ENCODE measurements at places on chromosomes 16 and 17.

DNA sequence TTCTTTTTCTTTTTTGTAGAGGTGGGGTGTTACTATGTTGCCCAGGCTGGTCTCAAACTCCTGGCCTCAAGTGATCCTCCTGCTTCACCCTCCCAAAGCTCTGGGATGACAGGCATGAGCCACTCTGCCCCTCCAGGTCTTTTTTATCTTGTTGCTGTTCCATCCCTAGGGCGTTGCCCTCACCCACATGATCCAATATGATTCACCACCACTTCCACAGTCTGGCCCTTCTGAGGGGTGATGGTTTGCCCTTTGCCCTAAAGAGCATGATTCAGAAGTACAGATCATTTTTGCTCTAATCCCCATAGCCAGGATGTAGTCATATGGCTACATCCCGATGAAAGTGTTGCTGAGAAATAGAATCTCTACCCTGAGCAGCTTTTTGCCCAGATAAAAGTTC, 18.8 kb downstream of the STX4 start:
- DNase-seq, result no peak

GRCh38 chr17:76261421-76262215, 3.5 kb upstream of the UBALD2 start:
- DNase-seq, result no peak

DNA sequence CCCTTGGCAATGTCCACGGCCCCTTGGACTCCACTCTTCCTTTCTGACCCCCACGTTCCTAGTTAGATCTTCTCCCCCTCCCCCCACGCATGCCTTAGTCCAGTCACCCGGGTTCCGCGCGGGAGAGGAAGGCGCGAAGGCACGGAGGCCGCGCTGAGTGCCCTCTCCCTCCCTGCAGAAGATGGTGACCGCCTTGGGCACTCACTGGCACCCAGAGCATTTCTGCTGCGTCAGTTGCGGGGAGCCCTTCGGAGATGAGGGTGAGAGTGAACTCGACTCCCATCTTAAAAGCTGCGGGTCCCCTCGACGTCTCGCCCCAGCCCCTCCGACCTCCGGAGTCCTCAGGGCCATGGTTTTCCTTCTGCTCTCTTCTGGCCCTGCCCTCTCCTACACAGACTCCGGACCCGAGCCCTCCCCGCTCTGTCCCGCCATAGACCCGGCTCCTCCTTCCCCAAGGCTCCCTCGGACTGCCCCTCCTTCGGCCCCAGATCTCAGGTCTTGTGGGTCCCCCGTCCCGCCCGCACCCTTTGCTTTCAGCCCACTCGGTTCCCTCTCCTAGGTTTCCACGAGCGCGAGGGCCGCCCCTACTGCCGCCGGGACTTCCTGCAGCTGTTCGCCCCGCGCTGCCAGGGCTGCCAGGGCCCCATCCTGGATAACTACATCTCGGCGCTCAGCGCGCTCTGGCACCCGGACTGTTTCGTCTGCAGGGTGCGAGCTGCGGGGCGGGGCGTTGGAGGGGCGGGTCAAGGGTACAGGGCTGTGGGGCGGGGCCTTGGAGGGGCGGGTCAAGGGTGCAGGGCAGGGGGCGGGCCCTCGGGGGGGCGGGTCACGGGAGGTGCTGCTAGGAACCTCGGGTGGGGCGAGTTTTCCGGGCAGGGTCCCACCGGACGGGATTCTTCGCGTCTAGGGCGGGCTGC, 4.6 kb downstream of the TGFB1I1 start:
- no peak for DNase-seq

- DNase-seq, result no peak
These were observed 154.0 kb upstream of the SDK2 start for GRCh38 chr17:73798111-73798748.

GRCh38 chr17:1467898-1468492, 12.0 kb upstream of the CRK start:
- no peak for DNase-seq

- DNase-seq, result no peak
These were observed 1.4 kb downstream of the TRAF4 start for GRCh38 chr17:28744972-28745785.

GRCh38 chr16:69476920-69477443, 52.6 kb downstream of the CYB5B start:
- DNase-seq, result no peak

GRCh38 chr16:51141106-51141505, 10.0 kb downstream of the SALL1 start:
- no peak for DNase-seq

GRCh38 chr16:8642146-8642545, 20.6 kb downstream of the METTL22 start:
- no peak for DNase-seq

- no peak for DNase-seq
These were observed 374.6 kb upstream of the HSBP1 start for GRCh38 chr16:83433201-83433600.

GRCh38 chr17:45977506-45977824, 21.6 kb upstream of the STH start:
- no peak for DNase-seq

DNA sequence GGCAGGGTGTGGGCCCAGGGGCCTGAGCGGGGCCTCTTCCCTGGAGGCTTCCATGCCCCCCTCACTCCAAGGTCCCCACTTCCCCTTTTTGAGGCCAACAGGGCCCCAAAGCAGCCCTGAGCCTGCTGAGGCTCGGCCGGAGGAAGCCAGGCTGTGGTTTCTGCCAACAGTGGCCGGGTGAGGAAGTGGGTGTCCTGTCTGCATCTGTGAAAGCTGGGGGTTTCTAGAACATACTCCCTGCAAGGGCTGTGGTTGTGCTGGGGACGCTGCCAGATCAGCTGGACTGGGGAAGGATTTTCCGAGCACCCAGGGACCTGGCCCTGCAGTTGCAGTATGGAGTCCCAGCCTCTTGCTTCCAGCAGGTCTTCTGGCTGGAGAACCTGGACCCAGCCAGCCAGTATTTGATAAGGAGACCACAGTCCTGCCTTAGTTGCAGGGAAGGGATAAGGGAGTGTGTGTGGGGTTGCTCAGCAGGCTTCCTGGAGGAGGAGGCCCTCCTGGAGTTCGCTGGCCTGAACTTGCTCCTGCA, 15.7 kb downstream of the ADCY7 start:
- DNase-seq, result peak; percentile 92

DNA sequence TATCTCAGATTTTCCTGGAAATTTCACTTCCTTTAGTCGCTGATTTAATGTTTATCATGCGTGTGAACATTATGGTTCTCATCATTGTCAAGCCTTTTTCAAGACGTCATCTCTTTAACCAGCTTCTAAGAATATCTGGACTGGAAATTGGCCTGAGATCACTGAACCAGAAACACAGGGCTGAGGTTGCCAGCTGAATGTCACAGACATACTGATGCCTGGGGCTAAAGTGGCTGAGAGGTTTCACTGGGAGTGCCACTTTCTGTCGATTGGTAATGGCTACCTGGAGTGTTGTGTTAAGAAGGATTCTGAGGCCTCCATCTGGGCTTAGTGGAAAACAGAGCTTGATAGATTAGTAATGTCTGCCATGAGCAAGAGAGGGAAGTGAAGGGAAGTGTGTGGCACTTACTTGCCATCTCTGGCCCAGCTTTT, 54.2 kb downstream of the CRISPLD2 start:
- no peak for DNase-seq

DNA sequence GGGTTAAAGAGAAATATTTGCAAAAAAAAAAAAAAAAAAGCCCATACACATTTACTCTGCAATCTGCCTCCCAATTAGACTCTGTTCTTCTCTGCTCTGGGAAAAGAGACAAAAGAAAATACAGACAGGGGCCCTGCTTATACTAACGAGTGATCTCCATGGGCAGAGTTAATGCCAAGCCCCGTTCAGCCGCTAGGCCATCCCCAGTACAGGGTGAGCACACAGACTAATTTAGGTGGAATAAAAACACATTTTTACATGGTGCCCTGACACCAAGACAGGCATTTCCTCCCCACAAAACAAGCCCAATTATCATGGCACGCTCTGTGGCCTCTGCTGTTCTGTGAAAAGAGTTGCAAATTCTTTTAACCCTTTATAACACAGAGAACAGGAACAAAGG, 356.3 kb upstream of the C16orf82 start:
- no peak for DNase-seq

DNA sequence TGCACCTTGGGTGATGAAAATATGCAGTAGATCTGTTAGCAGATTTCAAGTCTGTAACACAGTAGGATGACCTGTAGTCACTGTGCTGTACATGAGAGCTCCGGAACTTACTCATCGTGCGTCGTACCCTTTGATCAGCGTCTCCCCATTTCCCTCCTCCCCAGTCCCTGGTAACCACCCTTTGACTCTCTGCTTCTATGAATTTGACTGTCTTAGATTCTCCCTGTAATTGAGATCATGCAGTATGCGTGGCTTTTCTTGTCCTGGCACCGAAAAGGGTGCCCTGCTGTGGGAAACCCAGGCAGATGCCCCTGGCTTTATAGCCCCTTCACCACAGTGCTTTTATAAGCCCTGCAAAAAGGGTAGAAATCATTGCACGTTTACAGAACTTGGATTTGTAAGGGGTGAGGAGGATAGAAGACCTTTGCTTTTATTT, 20.5 kb downstream of the CLEC16A start:
- no peak for DNase-seq

DNA sequence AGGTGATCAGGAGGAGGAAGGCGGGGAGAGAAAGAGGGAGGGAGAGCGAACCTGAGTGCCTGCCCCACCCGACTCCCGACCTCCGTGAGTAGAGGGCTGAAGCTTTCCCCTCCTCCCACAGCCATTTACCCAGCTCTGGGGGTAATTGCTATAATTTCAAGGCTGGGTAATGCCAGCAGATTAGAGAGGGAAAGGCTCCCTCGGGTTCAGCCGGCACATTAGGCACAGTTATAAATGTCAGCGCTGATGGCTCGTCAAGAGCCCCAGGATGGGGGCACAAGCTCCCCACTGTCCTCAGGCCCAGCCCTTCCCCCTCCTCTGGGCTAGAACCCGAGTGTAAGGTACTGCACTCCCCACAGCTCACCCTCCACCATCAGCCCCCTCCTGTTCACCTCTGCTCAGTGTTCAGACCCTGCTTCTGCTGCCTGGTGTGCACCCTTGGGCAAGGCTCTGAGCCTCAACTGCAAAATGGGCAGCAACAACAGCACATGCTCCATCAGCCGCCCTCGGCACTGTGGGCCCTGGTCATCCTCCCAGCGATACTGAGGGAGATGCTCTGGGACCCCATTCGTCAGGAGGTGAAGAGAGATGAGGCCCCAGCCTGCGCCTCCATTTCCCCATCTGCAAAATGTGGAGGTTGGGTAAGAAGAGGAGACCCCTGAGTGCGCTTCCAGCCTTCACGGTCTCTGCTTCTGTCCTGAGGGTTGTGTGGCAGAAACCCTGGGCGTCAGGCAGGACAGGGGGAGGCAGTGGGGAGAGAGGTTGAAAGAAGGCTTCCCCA, 77.2 kb downstream of the NT5M start:
- no peak for DNase-seq

GRCh38 chr16:57380671-57381462, 8.6 kb downstream of the CX3CL1 start:
- no peak for DNase-seq

GRCh38 chr16:30354423-30355143, 525 bp downstream of the CD2BP2 start:
- DNase-seq, result no peak

GRCh38 chr16:66146798-66147197, 219.7 kb upstream of the CDH5 start:
- no peak for DNase-seq

GRCh38 chr17:14454746-14455145, 153.9 kb downstream of the HS3ST3B1 start:
- DNase-seq, result no peak

- no peak for DNase-seq
These were observed 2.3 kb downstream of the TLE7 start for GRCh38 chr16:71439523-71439922.

DNA sequence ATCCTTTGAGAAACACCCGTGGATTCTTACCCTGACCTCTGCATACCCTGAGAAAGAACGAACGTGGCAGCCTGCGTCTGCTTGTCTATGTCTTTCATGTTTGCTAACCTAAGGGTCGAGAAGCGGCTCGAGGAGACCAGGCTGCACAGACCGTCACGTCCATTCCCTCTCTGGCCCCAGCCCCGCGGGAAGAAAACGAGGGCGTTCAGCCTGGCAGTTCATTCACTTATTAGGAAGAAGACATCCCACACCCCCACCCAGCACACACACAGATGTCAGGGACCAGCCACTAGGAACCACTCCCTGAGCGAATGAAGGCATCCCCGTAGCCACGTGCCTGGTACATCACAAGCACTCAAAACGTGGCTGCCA, 655 bp upstream of the MTHFSD start:
- DNase-seq, result no peak

- no peak for DNase-seq
These were observed 289.6 kb upstream of the ERCC4 start for GRCh38 chr16:13630374-13630773.

- no peak for DNase-seq
These were observed 31.5 kb downstream of the FA2H start for GRCh38 chr16:74743045-74743667.

DNA sequence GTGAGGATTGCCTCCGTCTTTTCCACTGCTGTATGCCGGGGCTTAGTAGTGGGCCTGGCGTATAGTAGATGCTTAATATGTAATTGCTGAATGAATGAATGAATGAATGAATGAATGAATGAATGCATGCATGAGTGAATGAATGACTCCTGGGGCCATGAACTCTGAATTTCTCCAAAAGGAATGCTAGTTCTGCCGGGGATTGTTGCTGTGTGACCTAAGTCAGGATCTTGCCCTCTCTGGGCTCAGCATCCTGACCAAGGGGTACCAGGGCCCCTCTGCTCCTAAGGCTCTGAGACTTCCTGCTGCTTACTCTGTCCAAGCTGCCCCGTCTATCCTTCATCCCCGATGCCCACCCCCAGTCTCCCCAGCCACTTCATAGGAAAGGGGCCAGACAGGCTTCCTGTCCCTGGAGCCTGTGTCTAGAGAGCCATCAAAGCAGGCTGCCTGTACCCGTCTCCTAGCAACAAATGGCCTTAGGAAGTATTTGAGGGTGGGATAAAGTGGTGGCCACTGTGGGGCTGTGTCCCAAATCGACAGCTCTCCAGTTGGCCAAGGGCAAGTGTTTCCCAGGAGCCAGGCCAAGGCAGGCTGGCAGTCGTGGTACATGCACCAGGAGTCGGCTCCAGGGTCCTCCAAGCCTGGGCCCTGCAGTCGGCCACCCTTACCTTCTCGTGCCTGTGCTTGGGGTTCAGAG, 11.6 kb upstream of the MPRIP start:
- no peak for DNase-seq

- no peak for DNase-seq
These were observed 72.9 kb upstream of the PMFBP1 start for GRCh38 chr16:72244853-72245252.

DNA sequence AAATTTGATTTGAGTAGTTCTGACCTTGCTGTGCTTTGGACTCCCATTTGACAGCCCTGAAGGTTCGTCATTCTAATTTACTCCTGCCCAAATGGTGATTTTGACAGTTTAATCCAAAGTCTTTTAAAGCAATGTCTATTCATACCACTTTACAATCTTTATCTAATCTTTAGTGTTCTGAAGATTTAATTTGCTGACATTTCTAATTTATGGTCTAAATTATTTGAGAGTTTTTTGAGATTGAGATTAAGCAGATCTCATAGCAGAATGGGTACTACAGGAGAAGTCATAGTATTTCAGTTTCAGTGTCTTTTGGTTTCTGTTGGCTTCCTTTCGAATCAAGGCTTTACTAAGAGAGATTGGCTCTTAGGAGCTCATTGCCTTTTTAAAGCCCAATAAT, 32.6 kb upstream of the RASL10B start:
- DNase-seq, result no peak

GRCh38 chr16:15976929-15977637, 27.7 kb downstream of the ABCC1 start:
- no peak for DNase-seq

GRCh38 chr17:81200695-81201580, 21.8 kb downstream of the CEP131 start:
- peak; percentile 40 for DNase-seq

GRCh38 chr17:81461607-81462500, 50.7 kb downstream of the ACTG1 start:
- DNase-seq, result no peak
